ENCODE measurements at places on chromosomes 7 and 10.

GRCh38 chr10:10985361-10985760, 32.3 kb upstream of the CELF2 start:
- DNase-seq = no peak

DNA sequence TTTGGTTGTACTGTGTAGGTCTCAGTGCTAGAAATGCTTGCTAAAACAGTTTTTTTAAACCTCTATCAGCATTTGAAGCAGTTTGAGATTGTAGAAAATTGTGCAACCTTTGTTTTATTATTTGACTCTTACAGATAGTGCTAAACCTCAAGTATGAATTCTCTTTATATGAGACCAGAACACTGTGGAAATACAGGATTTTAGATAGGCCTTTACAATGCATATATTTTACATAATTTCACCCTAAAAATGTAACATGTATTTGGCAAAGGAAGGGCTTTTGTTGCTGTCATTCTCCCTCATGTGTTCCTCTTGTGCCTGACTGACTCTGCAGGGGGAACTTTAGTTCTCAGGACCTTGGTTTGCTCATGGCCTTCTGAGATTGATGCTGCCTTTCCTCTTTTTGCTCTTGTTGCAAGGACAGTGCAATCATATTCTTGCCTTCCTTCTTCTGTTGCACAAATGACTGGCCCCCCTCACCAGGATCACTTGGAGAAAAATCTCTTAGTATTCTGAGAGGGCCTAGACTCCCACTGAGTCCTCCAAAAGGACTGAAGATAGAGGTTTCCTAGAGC, 188.7 kb downstream of the PPP1R9A start:
- no peak for DNase-seq

DNA sequence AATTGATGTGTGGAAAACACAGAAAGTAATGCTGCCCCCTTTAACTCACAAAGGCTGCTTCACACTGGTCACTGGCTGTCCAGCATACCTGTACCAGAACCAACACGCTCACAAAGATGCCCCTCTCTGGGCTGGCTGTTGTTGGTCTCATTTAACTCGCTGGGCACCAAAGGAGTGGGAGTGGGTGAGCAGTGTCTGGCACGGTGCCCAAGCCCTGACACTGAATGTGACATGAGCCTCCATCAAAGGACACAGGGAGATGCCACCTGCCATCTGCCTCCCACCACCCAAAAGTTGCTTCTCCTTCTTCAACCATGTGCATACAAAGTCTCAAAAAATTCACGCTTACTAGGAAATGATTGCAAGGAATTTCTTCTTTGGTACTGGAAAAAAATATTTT, 86.8 kb downstream of the FGFR2 start:
- no peak for DNase-seq

DNA sequence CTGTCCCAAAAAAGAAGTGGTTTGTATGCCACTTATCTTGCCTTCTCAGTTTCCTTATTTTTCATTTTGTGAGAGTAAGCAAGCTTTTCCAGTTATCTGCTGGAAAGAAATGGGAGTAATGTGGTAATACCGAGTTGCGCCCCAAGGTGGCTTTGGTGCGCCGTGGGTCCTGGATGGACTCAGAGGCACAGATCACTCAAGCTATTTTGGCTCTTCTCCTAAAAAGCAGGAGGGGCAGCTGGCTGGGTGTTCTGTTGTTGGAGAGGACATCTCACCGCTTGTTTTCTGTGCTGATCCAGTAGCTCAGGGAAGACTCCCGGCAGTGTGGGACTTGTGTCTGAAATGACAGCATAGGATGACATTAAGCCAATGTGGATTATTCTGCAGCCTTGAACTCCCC, 16.4 kb downstream of the PRKRIP1 start:
- DNase-seq = no peak

- DNase-seq = no peak
Observed at GRCh38 chr7:9608560-9608959, 1175.2 kb downstream of the NXPH1 start.

- DNase-seq = no peak
Observed at GRCh38 chr7:111172564-111173257, 81.8 kb downstream of the LRRN3 start.

All from stimulated activated CD8-positive, alpha-beta memory T cell treated with anti-CD3 and anti-CD28 coated beads, Interleukin-12 subunit alpha, Interleukin-12 subunit beta, amount 100 ng/mL, for 1 hour (primary cell).